ENCODE measurements at places on chromosomes 1 and 21.

DNA sequence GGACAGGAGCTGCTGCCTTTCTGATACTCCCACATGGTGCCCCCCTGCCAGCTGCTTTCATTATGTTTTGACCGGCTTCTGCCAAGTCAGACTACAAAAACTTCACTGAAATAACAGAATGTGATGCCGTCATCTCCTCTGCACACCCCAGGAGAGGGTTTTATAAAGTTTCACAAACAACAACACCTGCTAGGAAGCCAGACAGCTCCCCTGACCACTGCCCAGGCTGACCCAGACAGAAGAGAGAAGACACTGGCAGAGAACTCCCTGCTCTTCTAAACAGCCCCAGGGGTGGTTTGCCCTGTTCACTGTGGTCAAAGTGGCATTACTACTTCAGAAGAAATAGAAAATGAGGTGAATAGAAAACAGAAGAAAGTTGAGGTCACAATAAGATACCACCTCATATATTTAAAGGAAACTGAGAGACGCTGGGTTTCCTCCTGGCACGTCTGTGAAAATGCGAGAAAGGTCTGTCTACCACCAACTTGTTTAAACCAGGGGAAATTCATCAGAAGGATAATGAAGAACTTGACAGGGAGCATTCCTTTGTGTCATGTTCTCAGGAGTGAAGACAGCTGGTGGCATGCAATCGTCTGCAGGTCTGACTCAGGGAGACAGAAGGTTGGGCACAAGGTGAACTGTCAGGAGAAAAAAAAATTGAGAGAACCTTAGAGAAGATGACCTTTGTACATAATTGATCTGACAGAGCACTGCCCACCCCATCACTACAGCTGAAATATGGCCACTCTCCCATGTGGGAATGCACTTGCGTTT, 119.0 kb upstream of the NFIA start:
- DNase-seq, result no peak

- no peak for DNase-seq
These were observed 20.8 kb upstream of the TENT5C start for GRCh38 chr1:117585086-117585485.

DNA sequence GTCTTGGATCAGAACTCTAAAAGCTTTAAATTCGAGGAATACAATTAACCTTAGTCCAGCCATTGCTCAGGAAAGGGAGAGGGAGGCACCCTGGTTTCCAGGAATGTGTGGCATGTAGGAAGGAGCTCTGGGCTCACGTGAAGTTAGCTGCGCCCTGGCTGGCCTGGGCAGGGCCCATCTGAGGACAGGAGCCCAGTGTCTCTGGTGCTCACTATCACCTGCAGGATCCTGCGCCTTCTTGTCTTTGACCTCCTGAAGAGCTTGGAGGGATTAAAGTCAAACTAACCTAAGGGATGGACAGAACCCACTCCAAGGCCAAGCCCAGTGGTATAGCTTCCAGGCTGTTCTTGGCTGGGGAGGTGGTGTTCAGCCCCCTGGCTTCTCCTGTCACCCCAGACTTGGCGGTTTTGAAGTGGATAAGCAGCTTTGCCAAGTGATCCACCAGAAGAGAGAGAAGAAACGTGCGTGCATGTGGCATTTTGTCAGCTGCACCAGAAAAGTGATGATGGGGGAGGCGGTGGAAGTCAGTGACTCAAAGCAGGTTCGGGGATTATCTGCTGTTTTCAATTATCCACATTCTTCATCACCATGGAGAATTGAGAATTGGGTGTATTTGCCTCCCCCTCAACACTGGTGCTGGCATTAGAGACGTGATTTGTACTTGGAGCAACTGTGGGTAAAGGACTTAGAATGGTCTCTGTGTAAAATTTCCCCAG, 11.9 kb upstream of the KCNN3 start:
- DNase-seq, result no peak

GRCh38 chr1:99347041-99347684, 82.9 kb downstream of the PLPPR4 start:
- DNase-seq, result no peak

DNA sequence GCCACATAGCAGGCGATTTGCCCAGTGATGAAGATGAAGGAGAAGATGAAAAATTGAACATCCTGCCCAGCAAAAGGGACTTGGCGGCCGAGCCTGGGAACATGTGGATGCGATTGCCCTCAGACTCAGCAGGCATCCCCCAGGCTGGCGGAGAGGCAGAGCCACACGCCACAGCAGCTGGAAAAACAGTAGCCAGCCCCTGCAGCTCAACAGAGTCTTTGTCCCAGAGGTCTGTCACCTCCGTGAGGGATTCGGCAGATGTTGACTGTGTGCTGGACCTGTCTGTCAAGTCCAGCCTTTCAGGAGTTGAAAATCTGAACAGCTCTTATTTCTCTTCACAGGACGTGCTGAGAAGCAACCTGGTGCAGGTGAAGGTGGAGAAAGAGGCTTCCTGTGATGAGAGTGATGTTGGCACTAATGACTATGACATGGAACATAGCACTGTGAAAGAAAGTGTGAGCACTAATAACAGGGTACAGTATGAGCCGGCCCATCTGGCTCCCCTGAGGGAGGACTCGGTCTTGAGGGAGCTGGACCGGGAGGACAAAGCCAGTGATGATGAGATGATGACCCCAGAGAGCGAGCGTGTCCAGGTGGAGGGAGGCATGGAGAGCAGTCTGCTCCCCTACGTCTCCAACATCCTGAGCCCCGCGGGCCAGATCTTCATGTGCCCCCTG, 3.3 kb downstream of the ZBTB18 start:
- no peak for DNase-seq

DNA sequence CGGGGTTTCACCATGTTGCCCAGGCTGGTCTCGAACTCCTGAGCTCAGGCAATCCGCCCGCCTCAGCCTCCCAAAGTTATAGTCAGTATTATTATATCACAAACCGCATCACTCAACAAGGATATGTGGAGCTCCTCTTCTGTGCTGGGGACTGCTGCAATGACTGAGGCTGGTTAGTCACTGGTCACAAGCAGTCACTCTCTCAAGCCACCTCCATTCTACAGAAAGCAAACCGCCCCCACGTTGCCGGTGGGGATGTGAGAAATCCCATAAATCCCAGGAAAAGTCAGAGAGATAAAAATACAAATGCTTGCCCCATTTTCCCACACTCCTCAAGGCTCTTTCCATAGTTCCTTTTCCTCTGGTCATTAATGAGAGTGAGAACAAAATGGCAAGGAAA, 155.7 kb downstream of the ADSS2 start:
- no peak for DNase-seq

DNA sequence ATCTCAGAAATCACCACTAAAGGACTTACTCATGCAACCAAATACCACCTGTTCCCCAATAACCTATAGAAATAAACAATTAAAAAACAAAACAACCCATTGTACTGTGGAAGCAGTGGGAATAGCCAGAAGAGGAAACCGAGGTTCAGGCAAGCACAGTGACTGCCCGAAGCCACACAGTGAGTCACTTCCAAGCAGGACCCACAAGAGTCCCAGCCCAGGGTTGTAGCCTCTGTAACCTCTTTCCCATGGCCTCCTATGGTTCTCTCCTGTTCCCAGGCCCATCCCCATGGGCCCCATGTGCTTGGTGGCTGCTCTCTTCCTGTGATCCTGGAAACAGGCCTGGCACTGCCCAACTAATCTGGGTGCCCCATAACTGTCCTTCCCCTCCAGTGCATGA, 29.0 kb upstream of the HTR1D start:
- no peak for DNase-seq

GRCh38 chr1:235910357-235911299, 43.9 kb upstream of the LYST start:
- DNase-seq, result no peak

- DNase-seq, result no peak
These were observed 35.5 kb downstream of the C21orf91 start for GRCh38 chr21:17783481-17784179.

GRCh38 chr1:161987303-161987702, 36.4 kb downstream of the OLFML2B start:
- DNase-seq, result no peak

DNA sequence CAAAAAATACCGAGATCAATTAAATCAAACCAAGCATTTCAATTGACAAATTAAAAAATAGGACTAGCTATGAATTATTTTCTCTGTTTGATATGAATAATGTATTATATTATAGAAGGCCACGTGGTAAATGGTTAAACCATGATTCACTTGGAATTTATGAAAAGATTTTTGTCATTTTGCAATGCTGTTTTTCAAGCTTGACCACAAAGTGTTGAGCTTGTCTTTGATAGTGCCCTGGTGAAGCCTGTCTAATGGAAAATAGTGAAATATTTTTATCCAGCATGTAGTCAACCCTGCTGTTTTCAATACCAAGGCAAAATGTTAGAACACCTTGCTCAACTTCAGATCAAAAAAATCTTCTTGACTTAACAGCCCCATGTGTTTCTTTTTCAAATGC, 288.0 kb upstream of the PRMT6 start:
- no peak for DNase-seq

DNA sequence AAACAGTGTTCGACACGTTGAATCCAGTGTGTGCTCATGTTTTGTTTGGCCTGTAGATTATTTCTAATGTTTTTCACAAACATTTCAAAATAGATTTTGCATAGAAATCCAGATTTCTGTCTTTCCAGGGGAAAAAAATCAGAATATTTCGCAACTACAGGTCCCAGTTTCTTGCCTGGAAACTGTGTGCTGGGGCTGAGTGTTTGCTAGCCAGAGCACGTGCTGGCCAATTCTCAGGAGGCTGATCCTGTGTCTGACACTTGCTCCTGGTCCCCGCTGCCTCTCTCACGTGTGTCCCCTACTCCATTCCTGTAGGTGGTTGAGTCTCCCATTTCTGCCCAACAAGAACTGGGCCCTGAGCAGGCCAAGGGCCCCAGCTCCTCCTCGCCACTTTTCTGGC, 2.4 kb downstream of the MAB21L3 start:
- no peak for DNase-seq

- no peak for DNase-seq
These were observed 4.7 kb downstream of the ZNF326 start for GRCh38 chr1:89999628-90000027.

- DNase-seq, result no peak
These were observed 16.8 kb downstream of the ZBTB18 start for GRCh38 chr1:244067893-244068292.

DNA sequence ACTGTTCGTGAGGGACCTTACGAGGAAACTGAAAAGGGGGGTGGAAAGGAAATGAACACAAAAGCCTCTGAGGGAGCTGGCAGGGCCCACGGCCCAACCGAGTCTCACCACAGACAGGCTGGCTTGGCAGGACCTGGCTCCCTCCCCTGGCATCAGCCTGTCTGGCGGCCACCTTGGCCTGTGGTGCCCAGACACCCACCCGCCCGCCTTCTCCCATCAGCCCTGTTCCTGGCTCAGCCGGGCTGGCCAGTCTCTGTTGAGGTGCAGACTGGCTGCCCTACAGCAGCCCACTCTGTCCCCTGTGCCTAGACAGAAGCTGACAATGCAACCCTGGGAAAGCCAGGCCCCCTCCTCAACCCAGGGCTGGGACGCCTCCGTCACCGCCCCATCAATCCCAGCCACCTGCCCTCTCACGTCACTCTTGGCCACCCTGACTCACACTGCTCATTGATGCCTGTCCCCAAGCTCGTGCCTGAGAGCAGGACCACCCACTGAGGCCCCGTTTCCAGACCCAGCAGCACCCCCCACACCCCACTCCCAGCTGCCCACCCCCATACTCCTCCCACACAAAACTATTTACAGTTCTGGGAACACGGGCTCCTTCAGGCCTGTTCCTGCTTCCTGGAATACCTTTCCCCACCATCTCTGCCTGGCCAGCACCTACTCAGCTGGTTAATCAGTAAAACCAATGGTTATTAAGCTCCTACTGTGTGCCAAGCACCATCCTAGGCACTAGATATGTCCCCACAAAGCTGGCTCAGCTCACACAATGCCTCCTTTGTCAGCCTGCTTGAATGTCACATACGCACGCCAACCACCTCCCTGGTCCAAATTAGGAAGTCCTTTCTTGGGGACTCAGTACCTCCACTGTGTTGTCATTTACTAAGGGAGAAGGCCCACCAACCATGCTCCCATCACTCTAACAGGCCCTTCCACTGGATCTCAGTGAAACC, 22.7 kb downstream of the SDC3 start:
- DNase-seq, result no peak

GRCh38 chr1:192941722-192942411, 117.3 kb downstream of the UCHL5 start:
- DNase-seq, result no peak

GRCh38 chr1:178150610-178151009, 56.7 kb downstream of the RASAL2 start:
- DNase-seq, result no peak

DNA sequence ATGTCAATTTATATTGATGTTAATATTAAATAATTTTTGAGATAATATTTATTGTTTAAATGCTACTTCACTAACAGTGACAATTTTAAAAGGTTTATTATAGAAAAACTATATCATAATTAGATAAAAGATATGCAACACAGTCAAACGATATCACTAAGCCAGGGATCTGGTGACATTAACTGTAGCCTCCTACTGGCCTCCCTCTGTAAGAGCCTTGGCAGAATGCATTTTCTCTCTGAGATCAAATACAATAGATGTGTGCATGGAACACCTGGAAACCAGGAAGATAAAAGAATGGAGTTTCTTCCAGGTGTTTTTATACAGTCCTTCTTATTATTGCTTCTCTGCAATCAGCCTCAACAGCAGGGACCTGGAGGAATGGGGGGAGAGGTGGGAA, 1762.1 kb downstream of the BRINP3 start:
- no peak for DNase-seq
